ENCODE measurements at places on chromosomes 1 and 21.

DNA sequence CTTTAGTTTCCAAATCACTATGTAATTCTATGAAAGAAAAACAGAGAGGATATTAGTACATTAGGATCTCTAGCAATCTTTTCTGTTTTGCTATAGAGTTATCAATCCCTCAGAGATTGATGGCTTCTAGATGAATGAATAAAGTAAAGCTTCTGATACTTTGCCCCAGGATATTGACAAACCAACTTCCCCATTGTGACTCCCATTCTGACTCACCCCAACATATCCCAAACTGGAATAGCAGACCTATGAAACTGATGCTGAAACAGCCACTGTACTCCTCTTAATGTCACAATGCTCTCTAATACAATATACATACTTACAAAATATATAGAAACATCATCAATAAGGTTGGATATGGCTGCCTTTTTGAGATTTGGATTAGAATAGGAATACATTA is 442.1 kb upstream of the NR5A2 start:
- peak; percentile 29 for DNase-seq

GRCh38 chr1:91018006-91018405 is 3.8 kb downstream of the ZNF644 start:
- peak; percentile 34 for DNase-seq

DNA sequence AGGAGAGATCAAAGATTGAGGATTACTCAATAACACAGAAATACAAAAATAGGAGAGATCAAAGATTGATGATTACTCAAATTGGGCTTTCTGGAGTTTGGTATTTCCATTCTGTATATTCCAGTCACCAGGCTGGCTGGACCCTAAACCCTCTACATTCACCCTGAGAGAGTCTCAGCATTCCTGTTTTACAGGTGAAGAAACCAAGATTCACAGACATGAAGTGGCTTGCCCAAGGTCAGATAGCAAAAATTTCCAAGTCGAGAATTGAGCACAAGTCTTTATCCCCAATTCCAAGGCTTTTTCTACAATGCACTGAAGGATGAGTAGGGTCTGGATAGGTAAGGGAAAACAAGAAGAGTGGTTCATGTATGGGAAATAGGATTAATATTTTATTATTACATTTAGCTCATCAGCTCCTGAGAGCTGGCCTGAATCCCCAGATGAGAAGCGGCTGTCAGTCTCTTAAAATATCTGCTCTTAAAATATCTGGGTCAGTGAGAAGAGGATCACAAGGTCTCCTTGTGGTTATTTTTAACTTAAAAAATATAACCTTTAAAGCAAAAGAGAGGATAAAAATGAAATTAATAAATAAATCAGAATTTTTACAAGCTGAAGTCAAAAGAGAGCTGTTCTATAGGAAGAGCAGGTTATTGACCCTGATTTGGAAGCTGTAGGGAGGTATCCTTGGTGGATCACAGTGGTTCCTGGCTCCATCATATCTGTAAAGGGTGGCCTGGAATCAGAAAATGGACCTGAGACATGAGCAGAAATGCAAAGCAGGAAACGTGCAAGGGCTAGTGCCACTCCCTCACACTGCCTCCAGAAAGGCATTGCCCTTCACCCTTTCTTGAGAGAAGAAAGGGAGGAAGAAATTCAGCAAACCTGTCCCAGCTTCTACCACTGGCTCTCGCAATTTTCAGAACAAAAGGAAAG is 29.1 kb upstream of the SEC16B start:
- no peak for DNase-seq

DNA sequence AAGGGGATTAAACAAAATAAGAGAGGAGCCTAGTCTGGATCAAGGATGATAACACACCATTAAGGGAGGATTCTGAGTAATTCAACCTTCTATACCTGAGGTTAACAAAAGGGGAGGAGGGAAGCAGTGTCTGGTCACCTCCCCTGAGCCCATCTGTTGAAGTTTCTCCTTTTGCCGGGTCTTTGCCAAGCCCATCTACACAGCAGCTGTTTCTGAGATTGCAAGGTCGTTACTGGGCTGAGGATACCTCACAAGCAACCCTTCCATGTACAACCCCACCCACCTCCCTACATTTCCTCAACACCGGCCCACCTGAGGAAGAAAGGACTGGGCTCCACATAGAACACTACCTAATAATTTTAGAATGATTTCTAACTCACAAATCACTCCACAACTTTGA is 26.3 kb downstream of the LRRC52 start:
- no peak for DNase-seq

DNA sequence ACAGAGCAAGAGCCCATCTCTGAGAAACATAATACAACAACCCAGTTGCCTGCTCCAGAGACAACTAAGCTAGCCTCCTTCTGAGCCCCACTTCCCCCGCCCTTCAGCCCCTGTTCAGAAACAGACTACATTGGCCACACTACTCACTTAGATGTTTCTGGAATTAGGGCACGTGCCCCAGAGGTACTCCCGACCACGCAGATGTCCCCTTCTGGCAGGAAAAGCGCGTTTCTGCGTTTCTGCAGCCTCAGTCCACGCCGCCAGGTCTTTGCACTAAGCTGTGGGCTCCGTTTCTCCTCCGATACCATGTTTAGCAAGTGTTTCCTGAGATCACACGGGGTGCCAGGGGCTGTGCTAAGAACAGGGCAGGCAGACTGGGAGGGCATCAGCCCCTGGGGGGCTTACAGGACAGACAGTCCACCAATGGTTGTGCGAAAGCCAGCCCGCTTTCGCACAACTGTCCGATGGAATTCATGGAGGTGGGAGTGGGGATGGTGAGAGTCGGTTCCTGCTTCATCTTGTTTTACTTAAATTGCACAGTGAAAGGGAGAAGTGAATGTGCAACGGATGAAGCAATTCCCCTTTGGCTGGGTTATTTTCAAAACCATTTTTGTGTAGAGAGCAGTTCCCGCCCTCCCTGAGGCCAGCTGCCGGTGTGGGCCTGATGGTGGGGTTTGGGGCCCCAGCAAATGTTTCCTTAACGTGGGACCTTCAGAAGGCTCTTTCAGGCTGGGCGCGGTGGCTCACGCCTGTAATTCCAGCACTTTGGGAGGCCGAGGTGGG is 2.7 kb downstream of the PIK3CD start:
- no peak for DNase-seq

- no peak for DNase-seq
Measured at GRCh38 chr1:26630634-26631033, 65.2 kb upstream of the ARID1A start.

GRCh38 chr1:46173361-46173856 is 1.5 kb upstream of the TSPAN1 start:
- DNase-seq = peak; percentile 39

GRCh38 chr1:59506952-59507351 is 210.1 kb downstream of the FGGY start:
- no peak for DNase-seq
